ENCODE measurements at places on chromosomes 2 and 18. TPM values are rescaled to one million over a fixed set of nuclear protein-coding genes. Genes with fewer than 3 reads are reported as not detected.

DNA sequence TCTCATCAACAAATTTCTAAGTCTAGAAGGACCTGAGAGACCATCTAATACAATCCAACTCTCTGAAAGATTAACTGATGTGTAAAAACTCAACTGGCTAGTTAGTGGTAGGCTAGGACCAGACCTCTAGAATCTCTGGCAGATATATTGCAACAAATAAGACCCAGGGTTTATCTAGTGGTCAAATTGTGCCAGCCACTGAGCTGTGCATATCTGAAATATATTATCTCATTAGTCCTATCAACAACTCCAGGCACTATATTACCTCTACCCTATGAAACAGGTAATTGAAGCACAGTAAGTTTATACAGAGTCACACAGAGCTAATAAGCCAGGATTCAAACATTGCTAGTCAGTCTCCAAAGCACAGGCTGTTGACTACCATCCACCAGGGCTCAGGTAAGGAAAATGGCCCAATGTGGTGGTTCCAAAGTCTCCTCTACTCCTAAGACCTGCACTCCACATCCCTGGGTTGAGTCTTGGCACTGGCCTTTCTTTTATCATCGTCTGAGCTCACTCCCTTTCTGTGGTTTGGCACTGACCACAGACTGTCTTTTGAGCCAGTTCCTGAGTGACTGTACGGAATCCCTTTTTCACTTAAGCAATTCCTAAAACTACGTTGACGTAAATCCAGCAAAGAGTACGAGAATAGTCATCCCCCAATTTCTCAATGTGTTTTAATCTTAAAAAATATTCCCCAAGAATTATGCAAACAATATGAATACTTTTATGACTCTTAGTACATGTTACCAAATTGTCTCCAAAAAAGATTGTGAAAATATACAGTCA is 11.9 kb upstream of the PID1 start:
- DNase-seq: no peak
- H3K36me3 ChIP-seq: no peaks in the 10 kb centered on the region
- H3K4me3 ChIP-seq: no peak overlapping the region
- H3K27me3 ChIP-seq: no peaks in the 10 kb centered on the region

- H3K27me3 ChIP-seq: peaks cover 1% of the 10 kb centered on the region
- no peaks in the 10 kb centered on the region for H3K36me3 ChIP-seq
- DNase-seq: no peak
- no peaks in the 10 kb centered on the region for H3K4me1 ChIP-seq
- no peak overlapping the region for H3K4me3 ChIP-seq
Measured at GRCh38 chr2:236021499-236022057, 146.6 kb downstream of the GBX2 start.

DNA sequence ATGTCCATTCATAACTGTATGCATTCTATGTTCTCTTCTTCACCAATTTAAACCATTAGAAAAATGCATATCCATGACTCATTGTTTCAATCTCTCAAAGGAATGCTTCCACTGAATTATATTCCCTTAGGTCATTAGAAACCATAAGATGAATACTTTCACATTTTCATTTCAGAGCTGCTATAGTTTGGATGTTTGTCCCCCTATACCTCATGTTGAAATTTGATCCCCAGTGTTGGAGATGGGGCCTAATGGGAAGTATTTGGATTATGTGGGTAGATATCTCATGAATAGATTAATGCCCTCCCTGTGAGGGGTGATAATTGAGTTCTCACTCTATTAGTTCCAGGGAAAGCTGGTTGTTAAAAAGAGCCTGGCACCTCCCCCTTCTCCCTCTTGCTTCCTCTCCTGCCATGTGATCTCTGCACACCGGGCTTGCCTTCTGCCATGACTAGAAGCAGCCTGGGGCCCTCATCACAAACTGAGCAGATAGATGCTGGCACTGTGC is 35.7 kb downstream of the THUMPD2 start:
- H3K27ac ChIP-seq: peak overlapping the region; percentile 42
- DNase-seq: no peak
- no peak overlapping the region for H3K4me3 ChIP-seq
- H3K4me1 ChIP-seq: no peaks in the 10 kb centered on the region
- no peaks in the 10 kb centered on the region for H3K27me3 ChIP-seq
- H3K36me3 ChIP-seq: peaks cover 68% of the 10 kb centered on the region

DNA sequence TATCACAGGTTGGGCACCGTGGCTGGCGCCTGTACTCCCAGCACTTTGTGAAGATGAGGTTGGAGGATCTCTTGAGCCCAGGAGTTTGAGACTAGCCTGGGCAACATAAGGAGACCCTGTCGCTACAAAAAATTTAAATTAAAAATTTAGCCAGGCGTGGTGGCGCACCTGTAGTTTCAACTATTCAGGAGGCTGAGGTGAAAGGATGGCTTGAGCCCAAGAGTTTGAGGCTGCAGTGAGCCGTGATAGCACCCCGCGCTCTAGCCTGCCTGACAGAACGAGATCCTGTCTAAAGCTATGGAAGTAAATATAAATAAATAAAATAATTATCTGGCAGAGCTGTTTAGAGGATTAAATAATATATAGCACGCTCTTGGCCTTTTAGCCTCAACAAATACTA is 1.4 kb upstream of the SH3RF3 start:
- H3K27ac ChIP-seq: no peak overlapping the region
- peaks cover 24% of the 10 kb centered on the region for H3K27me3 ChIP-seq
- peak overlapping the region; percentile 80 for H3K4me3 ChIP-seq
- H3K4me1 ChIP-seq: peaks cover 15% of the 10 kb centered on the region

DNA sequence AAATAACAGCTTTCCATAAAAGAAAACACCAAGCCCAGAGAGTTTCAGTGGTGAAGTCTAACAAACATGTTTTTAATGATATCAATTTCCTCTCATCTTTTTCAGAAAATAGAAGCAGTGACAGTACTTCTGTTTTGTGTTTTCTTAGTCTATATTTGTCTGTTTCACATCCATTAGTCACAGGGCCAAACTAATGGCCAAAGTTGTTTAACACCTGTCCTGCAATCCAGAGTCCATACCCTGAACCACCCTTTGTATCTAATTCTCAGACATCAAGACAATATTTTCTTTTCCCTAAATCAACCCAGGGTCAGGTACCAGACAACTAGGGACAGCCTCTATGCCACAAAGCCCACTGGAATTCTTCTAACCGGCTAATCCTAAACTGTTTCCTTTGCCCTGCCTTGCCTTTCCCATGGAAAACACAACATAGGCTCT is 25.9 kb downstream of the TMSB10 start:
- peak overlapping the region; percentile 9 for H3K27ac ChIP-seq
- H3K4me3 ChIP-seq: no peak overlapping the region
- H3K27me3 ChIP-seq: no peaks in the 10 kb centered on the region
- H3K4me1 ChIP-seq: peaks cover 23% of the 10 kb centered on the region

DNA sequence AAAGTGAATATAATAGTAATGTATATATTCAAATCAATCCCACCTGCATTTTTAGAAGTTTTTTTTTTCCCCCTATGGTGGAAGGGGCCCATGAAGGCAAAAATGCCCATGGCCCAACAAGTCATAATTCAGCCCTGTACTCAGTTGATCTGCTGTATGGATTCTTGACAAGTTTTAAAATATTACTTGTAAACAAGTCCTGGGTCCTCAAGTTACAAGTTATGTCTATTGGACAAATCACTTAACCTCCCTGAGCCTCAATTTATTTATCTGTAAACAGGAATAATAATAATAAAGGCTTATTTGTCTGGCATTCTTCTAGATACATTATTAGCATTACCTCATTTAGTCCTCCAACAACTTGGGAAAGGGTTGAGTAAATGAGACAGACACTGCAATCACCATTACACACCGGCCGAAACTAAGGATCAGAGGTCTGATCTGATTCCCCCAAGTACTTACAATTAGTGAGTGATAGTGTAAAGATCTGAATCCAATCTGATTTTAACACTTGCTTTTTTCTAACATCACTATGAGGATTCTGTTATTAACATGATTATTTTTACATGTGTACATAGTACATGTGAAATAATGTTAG is 66.1 kb downstream of the PDE1A start:
- no peaks in the 10 kb centered on the region for H3K36me3 ChIP-seq
- no peaks in the 10 kb centered on the region for H3K27me3 ChIP-seq
- H3K4me1 ChIP-seq: no peaks in the 10 kb centered on the region
- H3K4me3 ChIP-seq: no peak overlapping the region

DNA sequence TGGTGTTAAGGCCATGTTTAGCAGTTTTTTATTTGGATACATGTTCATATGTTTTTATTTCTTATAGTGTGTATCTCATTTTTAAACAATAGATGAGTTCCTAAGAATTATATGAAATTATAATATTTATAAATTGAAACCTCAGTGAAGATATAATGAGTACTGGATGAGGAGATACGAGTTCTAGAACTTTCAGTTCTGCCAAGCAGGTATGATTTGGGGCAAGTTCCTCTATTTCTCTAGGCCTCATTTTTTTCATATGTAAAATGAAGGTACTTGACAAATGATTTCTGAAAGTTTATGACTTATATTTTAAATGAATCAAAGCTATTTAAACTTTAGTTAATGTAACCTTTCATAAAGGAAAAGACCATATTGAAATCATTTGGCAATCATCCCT is 8.2 kb upstream of the PGAP1 start:
- H3K27ac ChIP-seq: no peak overlapping the region
- no peaks in the 10 kb centered on the region for H3K27me3 ChIP-seq
- H3K4me3 ChIP-seq: no peak overlapping the region
- no peaks in the 10 kb centered on the region for H3K36me3 ChIP-seq

DNA sequence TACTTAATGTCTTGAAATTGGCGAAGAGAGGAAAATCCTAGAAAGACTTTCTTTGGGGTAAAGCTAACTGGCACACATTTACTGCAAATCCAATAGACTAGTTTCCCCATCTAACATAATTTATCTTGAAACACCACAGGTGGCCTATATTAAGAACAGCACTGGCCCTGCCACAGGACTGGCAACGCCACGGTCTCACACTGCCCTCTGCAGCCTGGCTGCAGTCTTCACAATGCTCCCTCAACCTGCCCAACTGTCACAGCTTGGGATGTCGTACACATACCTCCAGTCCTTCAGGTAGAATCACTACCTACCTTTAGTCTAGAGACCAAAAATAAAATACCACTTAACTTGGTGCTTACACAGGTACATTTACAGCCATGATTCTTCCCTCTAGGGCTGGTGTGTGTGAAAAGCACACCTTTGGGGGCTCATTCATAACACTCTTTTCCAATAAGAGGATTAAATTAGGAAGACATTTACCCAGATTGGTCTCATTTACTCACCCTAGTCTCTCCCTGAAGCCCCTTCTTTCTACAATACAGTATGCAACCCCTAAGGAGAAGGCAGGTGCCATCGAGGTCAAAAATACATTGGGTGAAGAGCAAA is 222.2 kb downstream of the C1D start:
- H3K4me1 ChIP-seq: no peaks in the 10 kb centered on the region
- H3K4me3 ChIP-seq: no peak overlapping the region
- DNase-seq: no peak
- H3K27ac ChIP-seq: no peak overlapping the region

GRCh38 chr18:76442413-76443171 is 52.5 kb downstream of the ZNF516 start:
- no peak overlapping the region for H3K4me3 ChIP-seq
- no peak overlapping the region for H3K27ac ChIP-seq
- H3K36me3 ChIP-seq: peaks cover 27% of the 10 kb centered on the region
- no peaks in the 10 kb centered on the region for H3K27me3 ChIP-seq

DNA sequence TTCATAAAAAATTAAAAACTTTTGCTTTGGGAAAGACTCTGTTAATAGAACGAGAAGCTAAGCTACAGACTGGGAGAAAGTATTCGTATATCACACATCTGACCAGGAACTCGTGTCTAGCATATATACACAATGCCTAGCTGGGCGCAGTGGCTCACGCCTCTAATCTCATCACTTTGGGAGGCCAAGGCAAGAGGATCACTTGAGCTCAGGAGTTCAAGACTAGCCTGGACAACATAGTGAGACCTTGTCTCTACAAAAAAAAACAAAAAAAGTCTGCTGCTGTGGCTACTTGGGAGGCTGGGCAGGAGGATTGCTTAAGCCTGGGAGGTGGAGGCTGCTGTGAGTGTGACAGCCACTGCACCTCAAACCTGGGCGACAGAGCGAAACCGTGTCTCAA is 46.6 kb downstream of the EPB41L5 start:
- H3K4me1 ChIP-seq: peaks cover 5% of the 10 kb centered on the region
- no peak overlapping the region for H3K27ac ChIP-seq
- no peaks in the 10 kb centered on the region for H3K27me3 ChIP-seq
- no peak for DNase-seq
- peaks cover 5% of the 10 kb centered on the region for H3K36me3 ChIP-seq

GRCh38 chr18:29326214-29326613 is 1149.3 kb upstream of the CDH2 start:
- H3K4me1 ChIP-seq: no peaks in the 10 kb centered on the region
- no peaks in the 10 kb centered on the region for H3K27me3 ChIP-seq
- H3K36me3 ChIP-seq: no peaks in the 10 kb centered on the region

DNA sequence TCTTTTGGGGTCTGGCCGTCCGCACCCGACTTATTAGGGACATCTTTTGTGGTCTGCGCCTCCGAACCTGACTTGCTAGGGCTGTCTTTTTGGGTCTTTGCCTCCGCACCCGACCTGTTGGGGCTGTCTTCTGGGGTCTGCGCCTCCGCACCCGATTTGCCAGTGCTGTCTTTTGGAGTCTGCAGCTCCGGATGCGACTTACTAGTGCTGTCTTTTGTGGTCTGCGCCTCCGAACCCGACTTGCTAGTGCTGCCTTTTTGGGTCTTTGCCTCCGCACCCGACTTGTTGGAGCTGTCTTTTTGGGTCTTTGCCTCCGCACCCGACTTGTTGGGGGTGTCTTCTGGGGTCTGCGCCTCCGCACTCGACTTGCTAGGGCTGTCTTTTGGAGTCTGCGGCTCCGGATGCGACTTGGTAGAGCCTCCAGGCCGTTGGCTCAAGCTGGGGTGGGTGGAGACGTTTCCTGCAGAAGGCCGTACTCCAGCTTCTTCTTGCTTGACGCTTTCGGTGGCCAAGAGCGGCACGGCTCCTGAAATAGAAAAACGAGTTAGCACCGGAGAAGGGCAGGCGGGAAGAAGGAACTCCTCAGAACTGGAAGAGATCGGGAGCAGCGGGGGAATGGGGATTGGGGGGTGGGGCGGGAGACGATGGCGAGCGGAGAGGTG is 498 bp downstream of the TGOLN2 start:
- H3K27me3 ChIP-seq: no peaks in the 10 kb centered on the region
- peak overlapping the region; percentile 100 for H3K27ac ChIP-seq
- DNase-seq: peak; percentile 47
- H3K4me1 ChIP-seq: peaks cover 68% of the 10 kb centered on the region
- peaks cover 58% of the 10 kb centered on the region for H3K36me3 ChIP-seq

- H3K4me1 ChIP-seq: no peaks in the 10 kb centered on the region
- peaks cover 2% of the 10 kb centered on the region for H3K27me3 ChIP-seq
- DNase-seq: no peak
- no peak overlapping the region for H3K4me3 ChIP-seq
Measured at GRCh38 chr2:1455466-1455865, 42.2 kb downstream of the TPO start.

GRCh38 chr18:25727281-25727985 is 363.0 kb downstream of the SS18 start:
- H3K4me1 ChIP-seq: no peaks in the 10 kb centered on the region
- H3K4me3 ChIP-seq: no peak overlapping the region
- peaks cover 3% of the 10 kb centered on the region for H3K27me3 ChIP-seq
- no peak for DNase-seq

UPP2 gene
- total RNA-seq: not detected

HOXD12 gene
- not detected for total RNA-seq

CNGA3 gene
- total RNA-seq: not detected

POTEI gene
- not detected for total RNA-seq

VWC2L gene
- total RNA-seq: not detected

CENPA gene
- total RNA-seq: 0.42 TPM

Measured in activated B cell treated with CpG ODN at 0.5 μM for 24 hours (primary cell).